ENCODE measurements at places on chromosomes 2 and 18. TPM values are rescaled to one million over a fixed set of nuclear protein-coding genes. Genes with fewer than 3 reads are reported as not detected.

GRCh38 chr2:228367356-228367755, 185.9 kb upstream of the SPHKAP start:
- DNase-seq = no peak

DNA sequence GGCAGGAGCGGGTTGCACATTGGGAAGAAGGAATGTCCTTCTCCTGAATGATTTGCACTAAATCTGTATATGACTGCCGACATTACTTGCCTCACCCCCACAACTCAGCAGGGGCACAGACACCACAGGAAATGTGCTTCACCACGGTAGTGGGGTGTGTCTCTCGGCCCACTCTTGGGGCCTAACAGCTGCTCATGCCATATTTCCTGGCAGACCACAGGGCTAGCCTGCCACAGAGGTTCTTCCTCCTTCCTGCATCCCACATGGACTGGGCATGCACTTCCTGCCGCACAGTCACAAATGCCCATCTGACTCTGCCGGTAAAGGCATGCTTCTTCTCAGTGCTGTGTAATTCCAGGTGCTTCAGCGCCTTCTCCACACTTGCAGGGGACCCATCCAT, 10.3 kb upstream of the PAPOLG start:
- DNase-seq = peak; percentile 4

GRCh38 chr2:11344956-11345677, 681 bp upstream of the ROCK2 start:
- peak; percentile 41 for DNase-seq

DNA sequence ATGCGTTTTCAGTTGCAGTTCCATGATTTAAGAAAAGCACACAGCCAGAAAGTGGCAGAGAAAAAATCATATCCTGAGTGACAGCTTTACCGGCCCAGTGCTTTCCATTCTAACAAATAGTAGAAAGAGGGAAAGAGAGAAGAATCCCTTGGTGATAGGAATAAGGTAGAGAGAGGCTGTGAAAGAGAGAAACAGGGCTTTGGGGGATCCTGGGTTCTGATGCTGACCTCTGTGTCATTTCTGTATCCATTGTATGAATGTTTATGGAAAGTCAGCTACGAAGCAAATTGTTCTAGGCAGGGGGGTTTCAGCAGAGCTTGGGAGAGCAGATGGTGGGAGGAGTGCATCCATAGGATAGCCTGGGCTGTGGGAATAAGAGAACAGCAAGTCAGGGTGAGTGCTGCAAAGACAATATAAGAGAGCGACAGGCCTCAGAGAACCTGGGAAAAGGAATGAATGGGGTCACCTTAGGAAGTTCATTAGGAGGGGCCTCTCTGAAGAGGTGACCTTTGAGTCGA, 203.4 kb upstream of the TNP1 start:
- DNase-seq = no peak

DNA sequence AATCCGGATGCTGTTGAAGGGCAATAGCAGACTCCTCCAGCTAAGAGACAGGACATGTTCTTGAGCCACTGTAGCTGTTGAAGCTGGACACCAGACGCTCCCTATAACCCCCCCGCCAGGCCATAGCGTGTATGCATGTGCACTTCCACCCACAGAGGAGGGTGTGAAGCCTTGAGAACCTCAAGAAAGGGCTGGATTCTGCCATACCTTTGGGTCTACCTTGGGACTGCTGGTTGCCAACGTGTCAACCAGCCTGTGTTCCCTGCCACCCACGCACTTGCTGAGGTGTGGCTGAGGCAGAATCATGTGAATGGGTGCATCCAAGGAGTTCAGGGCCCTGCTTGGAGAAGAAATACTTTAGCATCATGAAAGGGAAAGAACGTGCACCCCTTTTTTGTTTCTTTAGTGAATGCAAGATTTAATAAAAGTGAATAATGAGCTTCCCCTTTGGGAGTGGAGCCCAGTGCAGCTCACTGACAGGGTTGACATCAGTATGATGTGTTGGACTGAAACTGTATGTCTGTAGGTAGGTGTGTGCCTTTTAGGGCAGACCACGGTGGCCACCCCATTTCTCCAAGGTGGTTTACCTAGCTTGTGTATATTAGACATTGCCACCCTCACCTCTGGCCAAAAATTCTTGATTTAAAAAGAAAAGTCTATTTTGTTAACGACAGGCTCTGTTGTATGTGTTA, 198.3 kb downstream of the MGAT5 start:
- no peak for DNase-seq

DNA sequence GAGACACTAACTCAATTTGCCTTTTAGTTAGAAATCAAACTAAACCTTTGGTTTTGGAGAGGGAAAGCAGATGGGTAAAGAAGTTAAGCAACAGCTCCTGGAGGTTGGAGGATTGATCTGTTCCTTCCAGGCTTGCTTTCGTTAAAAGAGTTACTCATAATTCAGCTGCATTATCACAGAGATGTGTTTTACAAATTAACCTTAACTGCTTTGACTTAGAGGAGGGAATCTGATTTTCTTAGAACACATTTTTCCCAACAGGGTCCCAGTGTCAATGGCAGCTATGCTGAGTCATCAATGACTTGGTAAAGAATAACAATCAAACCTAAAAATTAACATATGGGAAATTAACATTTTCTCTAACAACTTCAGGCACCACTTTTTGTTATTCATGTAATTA, 113.4 kb downstream of the COPS8 start:
- DNase-seq = no peak

Gene TYW5
- total RNA-seq = 10.1 TPM

Gene TXNDC2
- total RNA-seq = not detected

Gene TMEM17
- 0.25 TPM for total RNA-seq

Gene GNLY
- total RNA-seq = 2.1 TPM

Gene NETO1
- total RNA-seq = not detected

Gene TTR
- total RNA-seq = not detected

Gene RAB6C
- not detected for total RNA-seq
